ENCODE measurements at places on chromosomes 3 and 15. TPM values are rescaled to one million over a fixed set of nuclear protein-coding genes. Genes with fewer than 3 reads are reported as not detected.

Gene RBP2
- 1,154 TPM for polyA plus RNA-seq

Gene GOLGA8H
- polyA plus RNA-seq, result 2.8 TPM

Gene CFAP161
- not detected for polyA plus RNA-seq

Gene TJP1
- polyA plus RNA-seq, result 17.4 TPM

Gene ZNF80
- not detected for polyA plus RNA-seq

Gene TAMM41
- polyA plus RNA-seq, result 9.4 TPM

Gene SEC22C
- polyA plus RNA-seq, result 58.6 TPM

Gene KCNH8
- polyA plus RNA-seq, result not detected

Gene NUP210
- 0.49 TPM for polyA plus RNA-seq

Gene IMP3
- 38.7 TPM for polyA plus RNA-seq

Gene CPNE9
- polyA plus RNA-seq, result not detected

Gene ACP3
- polyA plus RNA-seq, result not detected

Gene FANCD2
- not detected for polyA plus RNA-seq

- peak; percentile 55 for DNase-seq
Observed at GRCh38 chr3:146503461-146504202, 34.3 kb upstream of the PLSCR2 start.

GRCh38 chr3:49929291-49930167 is at the start of gene MON1A:
TSS of gene MON1A (minus strand) at chr3:49929811. CDS start at chr3:49913346, 16,465 bp downstream.
- DNase-seq, result peak; percentile 97

DNA sequence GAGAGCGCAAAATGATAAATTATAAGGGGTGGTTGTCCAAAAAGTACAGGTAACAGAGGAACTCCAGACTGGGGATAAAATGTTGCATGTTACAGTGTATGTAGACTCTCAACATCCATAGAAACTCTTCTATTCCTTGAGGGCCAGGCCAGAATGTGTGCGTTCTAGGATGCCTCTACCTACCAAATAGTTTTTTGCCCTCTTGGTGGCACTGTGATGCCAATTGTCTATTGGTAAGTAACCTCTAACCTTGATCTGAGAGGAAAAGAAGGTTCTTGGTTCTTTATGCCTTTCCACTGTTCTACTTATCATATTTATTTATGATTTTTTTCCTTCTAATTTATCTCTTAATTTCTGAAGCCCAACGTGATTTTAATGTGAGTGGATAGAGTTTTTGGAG is 424.6 kb downstream of the GRM7 start:
- DNase-seq, result no peak

DNA sequence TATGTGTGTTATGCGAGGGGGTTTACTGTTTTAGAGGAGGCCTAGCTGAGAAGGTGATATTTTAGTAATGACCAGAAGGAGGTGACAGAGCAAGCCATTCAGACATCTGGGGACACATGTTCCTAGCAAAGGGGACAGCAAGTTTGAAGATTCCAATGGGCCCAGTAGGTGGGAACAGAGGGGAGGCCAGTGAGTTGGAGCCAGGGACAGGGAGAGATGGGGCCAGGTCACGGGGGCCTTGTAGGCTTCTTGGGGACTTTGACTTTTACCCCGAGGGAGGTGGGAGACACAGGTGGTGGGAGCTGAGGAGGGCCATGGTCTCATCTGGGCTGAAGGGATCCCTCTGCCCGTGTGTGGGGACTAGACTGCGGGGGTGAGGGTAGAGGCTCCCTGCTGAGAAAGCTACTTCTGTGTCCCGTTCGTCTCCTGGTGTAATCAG is 72.5 kb downstream of the MGLL start:
- DNase-seq, result no peak

- no peak for DNase-seq
Observed at GRCh38 chr3:110519071-110519470, 552.5 kb upstream of the NECTIN3 start.

DNA sequence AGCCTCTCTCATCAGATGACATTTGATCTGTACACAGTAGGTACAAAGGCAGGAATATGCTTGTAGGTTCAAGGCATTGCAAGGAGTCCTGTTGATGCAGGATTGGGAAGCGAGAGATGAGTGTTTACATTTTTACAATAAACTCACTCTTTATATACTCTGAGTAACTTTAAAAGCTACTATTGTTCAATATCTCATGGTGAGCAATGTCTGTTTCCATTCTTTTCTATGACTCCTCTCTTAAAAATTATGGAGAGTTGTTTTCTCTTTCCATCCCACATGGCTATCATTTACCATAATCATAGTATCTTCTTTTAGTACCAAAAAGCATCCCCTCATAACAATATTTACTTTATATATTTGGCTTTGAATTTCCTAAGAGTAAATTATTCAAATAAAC is 314.0 kb upstream of the CDIN1 start:
- DNase-seq, result no peak

GRCh38 chr15:87487484-87487883 is 769.1 kb downstream of the NTRK3 start:
- DNase-seq, result no peak

DNA sequence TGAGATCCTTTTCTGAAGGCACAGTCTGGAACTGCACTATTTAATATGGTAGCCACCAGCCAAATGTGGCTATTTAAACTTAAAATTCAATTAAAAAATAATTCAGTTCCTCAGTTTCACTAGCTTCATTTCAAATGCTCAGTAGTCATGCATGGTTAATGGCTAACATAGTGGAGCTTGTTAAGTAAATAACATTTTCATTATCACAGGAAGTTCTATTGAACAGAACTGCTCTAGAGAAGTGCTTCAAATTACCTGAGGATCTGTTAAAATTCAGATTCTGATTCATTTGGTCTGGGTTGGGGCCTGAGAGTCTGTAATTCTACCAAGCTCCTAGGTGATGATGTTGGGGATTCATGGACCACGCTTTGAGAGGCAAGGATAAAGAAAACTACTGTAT is 109.6 kb upstream of the THRB start:
- no peak for DNase-seq

GRCh38 chr3:160544844-160545503 is 20.4 kb downstream of the KPNA4 start:
- no peak for DNase-seq

- DNase-seq, result no peak
Observed at GRCh38 chr3:111944372-111944771, 34.5 kb upstream of the ABHD10 start.

- DNase-seq, result no peak
Observed at GRCh38 chr3:171005648-171006047, 20.9 kb downstream of the SLC2A2 start.

GRCh38 chr3:65035246-65035645 is 347.4 kb upstream of the ADAMTS9 start:
- no peak for DNase-seq

- DNase-seq, result no peak
Observed at GRCh38 chr15:83747050-83747717, 93.3 kb downstream of the ADAMTSL3 start.

DNA sequence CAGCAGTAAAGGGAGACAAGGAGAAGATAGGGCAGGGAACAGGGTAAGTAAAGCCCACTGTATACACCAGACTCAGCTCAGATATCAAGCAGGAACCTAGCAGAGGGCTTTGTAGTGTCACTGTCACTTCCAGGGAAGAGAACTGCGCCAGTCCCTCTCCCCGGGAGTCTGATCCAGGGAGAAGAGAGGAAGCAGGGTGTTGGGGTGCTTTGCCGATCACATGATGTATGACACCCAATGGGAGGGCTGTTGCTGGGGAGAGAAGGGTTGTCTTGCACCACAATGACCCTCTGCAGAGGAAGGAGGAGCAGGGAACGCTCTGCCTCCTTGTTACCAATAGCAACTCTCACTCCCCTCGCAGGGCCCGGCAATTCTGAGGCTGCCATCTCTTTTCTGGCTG is 147.2 kb upstream of the SLC2A2 start:
- no peak for DNase-seq

DNA sequence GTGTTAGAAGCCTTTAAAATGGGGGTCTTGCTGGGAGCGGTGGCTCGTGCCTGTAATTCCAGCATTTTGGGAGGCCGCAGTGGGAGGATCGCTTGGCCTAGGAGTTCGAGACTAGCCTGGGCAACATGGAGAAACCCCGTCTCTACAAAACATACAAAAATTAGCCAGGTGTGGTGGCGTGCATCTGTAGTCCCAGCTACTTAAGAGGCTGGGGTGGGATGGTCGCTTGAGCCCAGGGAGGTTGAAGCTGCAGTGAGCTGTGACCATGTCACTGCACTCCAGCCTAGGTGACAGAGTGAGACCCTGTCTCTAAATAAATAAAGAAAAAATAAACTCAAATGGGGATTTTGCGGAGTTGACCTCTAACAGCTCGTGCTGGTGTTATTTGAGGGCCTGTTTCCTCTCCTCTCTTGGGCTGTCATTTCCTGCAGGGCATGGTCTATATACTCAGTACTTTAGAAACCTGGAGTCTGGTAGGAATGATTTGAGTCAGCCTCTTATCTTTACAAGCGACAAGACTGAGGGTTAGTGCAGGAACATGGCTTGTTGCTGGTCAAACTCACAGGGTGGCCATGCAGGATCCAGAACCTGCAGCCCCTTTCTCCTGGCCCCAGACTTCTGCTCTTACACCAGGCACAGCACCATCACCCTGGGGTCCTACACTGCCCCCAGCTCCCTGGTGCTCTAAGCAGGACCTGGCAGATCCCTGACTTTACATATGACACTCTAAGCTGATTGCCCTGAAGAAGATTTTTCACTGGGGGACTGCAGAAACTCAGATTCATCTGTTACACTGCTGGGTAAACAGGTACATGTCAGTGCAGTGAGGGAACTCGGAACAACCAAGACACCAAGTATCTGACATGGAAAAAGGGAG is 15.1 kb downstream of the EHD4 start:
- DNase-seq, result no peak

GRCh38 chr3:32913790-32914446 is 37.5 kb upstream of the CCR4 start:
- peak; percentile 53 for DNase-seq

DNA sequence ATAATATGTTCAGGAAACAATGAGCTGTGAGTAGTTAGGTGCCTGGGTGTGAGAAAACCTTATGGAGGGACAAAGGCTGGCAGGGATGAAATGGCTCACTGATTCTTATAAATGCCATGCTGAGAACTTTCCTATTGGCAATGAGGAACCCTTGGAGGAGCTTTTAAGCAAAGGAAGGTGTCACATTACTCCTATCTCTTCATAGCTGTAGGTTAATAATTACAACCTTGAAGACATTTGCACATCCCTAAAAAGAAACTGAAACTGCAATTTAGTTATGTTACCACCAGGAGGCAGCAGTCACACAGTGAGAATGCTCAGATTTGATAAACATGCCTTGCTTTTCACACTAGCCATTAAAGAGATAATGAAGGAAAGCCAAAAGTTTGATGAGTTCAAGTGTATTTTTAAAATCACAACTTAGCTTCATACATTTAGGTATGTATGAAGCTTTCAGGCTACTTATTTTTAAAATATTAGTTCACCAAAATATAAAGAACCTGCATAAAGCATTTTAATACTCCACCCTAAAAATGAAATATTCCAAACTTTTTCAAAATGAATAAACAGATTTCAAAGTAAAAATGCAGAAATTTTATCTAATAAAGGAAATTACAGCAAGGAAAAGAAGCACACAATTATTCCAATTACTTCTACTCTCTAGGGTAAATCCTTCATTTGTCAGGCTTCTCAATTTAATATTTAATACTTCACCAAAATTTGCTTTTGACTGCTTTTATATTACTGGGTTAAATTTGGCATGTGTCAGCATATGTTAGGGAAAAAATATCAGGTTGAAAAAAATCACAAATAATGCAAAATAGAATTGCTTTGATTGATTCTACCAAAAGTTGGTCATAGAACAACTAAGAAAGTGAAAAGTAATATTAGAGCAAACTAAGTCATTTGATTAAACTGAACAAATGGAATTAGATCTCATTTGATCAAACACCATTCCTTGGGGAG is 136.9 kb upstream of the SLC2A2 start:
- no peak for DNase-seq

- no peak for DNase-seq
Observed at GRCh38 chr3:181727341-181728032, 15.8 kb downstream of the SOX2 start.

DNA sequence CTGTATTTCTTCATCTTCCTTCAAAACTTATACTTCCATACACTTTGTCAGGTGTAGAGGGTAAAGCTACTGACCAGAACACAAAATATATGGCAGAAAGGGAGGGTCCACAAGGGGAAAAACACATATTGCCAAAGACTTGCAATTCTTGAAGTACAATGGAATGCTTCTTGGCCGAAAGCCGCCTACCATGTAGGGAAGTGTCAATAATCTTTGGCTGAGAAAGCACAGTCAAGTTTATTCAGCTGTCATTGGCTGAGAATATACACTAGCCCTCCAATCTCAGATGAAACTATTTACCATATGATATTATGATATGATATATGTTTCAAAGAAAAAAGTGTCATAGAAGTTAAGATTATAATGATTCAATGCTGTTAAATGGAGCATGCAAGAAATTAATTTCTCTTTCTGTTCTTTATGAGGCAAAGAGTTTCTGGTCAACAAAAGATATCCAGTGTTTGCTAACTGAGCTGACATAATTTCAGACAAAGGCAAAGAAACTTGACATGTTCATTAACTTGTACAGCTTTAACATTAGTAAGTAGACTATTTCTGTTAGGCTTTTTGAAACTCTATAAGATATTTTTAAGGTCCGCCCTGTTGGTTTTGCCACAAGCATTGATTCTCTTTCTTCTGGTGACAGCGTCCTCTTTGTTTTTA is 89.0 kb upstream of the LPP start:
- DNase-seq, result no peak

- no peak for DNase-seq
Observed at GRCh38 chr15:60814855-60815254, 335.9 kb upstream of the ICE2 start.

DNA sequence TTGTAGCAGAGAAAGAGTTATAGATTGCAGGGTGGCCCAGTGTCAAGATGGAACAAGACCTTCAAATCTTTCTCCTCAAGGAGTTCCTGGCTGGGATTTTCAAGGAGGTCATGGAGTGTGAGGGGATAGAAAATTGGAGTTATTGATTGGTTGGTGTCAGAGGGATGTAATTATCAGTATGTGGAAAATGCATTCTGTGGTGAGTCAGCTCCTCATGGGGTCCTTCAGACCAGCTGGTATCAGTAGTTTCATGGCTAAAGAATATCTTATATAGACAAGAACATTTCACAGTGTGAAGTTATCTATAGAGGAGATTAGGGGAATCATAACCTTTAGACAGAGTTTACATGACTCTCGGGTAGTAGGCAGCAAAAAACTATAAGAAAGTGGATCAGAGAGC is 1114.0 kb upstream of the GBE1 start:
- no peak for DNase-seq

- DNase-seq, result no peak
Observed at GRCh38 chr15:90016721-90017120, 15.6 kb downstream of the ZNF710 start.

GRCh38 chr15:43408789-43409188 is 37.9 kb downstream of the TUBGCP4 start:
- DNase-seq, result no peak
